CD4-positive, alpha-beta T cell treated with Interleukin-15 for 4 hours (primary cell): ENCODE measurements at places on chromosomes 11 and 22.

GRCh38 chr11:29352273-29352795 is 664.5 kb downstream of the KCNA4 start:
- DNase-seq, result no peak

DNA sequence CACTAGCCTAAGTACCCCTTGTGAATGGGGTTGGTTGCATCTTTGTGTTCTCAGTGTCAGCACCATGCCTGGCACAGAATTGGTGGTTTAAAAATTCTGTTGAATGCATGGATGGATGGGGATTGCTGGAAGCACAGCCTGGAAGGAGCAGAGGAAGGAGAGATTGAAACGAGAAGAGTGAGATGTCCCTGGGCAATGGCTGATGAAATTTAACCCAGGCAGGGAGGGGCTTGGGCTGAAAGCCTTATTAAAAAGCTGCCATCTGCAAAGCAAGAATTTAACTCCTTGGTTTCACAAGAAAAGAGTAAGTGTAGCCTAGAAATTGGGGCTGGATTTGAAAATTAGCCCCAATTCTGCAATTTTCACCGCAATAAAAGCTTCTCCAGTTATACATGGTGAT is 126.7 kb downstream of the TEAD1 start:
- DNase-seq, result no peak

GRCh38 chr11:93524173-93524536 is 19.0 kb downstream of the SMCO4 start:
- DNase-seq, result no peak

DNA sequence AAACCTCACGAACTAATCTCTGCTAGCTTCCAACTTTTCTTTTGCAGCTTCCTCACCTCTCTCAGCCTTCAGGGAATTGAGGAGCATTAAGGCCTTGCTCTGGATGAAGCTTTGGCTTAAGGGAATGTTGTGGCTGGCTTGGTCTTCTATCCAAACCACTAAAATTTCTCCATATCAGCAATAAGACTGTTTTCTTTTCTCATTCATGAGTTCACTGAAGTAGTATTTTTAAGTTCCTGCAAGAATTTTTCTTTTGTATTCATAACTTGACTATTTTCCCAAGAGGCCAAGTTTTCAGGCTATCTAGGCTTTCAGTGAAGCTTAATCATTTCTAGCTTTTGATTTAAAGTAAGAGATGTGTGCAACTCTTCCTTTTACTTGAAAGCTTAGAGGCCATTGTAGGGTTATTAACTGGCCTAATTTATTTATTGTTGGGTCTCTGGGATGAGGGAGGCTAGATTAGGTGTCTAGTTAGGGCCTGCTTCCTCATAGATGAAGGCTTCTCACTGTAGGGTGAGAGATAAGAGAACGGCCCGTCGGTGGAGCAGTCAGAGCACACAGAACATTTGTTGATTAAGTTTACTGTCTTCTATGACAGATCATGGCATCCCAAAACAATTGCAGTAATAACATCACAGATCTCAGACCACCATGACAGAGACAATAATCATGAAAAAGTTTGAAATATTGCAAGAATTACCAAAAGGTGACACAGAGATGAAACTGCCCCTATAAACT is 33.2 kb downstream of the CSF2RB start:
- DNase-seq, result no peak

GRCh38 chr22:38657045-38657909 is 839 bp downstream of the CBY1 start:
- peak; percentile 17 for DNase-seq

- DNase-seq, result no peak
These were observed 10.8 kb upstream of the OR51L1 start for GRCh38 chr11:4983841-4984240.

- DNase-seq, result no peak
These were observed 85.9 kb downstream of the GAB2 start for GRCh38 chr11:78331711-78332110.

DNA sequence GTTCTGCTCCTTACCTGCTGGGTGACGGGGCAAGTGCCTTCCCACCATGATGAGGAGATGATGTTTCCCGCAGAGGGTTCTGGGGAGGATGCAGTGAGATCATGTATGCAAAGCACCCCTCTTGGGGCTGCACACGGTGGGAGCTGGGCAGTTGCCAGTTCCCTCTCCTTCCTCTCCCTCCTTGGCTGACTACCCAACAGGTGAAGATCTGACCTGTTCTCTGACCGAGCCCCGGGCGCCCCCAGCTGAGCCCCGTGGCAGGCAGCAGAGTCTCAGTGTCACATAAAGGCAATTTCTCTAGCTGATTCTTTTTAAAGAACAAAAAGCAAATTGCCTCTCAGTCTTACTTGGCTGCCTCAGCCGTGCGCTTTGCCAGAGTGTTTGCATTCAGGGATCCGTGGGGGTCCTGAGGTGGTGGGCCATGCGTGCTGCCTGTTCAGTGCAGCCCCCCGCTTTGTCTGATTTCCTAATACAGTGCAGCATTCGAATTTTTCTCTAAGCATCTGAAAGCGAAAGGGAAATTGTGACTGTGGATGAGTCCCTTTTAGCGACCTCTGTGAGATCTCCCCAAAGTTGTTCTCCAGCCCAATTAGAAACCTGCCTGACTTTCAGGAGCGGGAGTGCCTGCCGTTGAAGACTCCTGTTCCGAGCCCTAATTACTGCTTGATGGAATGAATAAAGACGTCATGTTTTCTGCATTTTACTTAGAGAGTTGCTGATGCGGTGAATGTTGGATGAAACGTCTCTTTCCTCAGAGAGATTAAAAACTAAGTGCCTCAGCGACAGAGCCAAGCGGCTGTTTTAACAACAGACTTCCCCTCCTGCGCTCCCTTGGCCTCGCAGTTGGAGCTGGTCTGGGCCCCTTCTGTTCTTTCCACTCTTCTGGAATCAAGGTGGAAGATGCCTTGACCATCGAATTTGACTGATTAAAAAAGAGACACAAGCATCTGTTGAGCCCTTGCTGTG is 86.0 kb downstream of the GRIK4 start:
- DNase-seq, result no peak
